CD4-positive, alpha-beta T cell treated with Interleukin-4 for 1 hour (primary cell): ENCODE measurements at places on chromosomes 1 and 21.

DNA sequence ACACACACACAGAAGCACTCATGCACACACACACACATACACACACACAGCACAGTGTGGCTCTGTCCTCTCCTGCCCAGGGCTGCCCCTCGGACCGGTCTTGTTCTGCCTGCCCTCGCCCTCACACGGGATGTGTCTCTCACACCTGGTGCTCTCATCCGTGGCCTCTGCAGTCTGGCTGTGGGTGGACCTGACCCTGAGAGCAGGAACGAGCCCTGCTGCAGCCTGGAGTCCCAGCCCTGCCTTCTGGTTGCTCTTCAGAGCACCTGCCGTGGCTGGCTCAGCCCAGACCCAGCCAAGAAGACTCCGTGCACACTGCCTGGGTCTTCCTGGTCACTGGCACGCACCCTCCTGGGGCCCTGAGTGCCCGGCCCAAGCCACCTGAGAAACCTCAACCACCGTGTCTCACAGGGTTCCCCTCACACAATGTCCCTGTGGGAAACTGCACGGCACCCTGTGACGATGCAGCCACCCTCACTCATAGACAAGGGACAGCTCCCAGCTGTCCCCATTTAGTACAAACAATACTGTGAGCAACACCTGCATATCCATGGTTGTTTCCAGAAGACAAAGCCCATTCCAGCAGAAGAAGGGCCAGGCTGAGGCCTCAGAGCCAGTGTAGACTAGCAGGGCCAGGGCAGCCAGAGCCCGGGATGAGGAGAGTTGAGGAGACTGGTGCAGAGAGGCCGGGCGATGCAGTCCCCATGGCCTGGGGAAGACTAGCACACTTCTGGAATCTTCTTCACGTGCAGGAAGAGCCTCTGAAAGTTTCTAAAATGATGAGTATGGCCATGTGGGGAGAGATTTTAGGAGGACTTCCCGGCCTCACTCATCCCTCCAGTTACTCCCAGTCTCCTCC is 234.0 kb downstream of the NPHP4 start:
- DNase-seq: no peak

- DNase-seq: no peak
These were observed 18.6 kb downstream of the C1orf185 start for GRCh38 chr1:51120629-51121028.

DNA sequence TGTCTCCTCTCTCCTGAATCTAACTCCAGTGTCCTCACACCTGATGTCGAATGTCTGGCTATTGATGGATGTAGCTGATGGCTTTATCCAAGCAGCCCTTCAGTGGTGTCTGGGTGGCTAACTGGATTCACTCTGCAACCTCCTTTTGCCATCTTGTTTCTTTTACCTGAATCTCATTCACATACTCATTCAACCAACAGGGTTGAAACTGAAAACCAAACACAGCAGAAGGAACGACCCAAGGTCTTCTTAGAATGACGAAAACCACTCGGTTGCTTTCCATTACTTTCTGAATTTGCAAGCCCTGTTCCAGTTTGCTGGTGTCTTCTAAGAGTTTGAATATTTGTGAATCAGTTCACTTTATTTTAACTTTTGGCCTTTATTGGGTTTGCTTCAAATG is 424.3 kb upstream of the CXADR start:
- no peak for DNase-seq

GRCh38 chr1:56820755-56821461 is 1.7 kb upstream of the FYB2 start:
- DNase-seq: peak; percentile 39

- no peak for DNase-seq
These were observed 58.2 kb upstream of the GPR88 start for GRCh38 chr1:100479620-100480338.
